Upper lobe of left lung (tissue), 6 donors: ENCODE measurements at places on chromosomes 1 and 21. TPM values are rescaled to one million over a fixed set of nuclear protein-coding genes. Genes with fewer than 3 reads are reported as not detected.

The RGS5 gene
- total RNA-seq, result 46.1 TPM

The OR2T33 gene
- total RNA-seq, result 3.3 TPM

DNA sequence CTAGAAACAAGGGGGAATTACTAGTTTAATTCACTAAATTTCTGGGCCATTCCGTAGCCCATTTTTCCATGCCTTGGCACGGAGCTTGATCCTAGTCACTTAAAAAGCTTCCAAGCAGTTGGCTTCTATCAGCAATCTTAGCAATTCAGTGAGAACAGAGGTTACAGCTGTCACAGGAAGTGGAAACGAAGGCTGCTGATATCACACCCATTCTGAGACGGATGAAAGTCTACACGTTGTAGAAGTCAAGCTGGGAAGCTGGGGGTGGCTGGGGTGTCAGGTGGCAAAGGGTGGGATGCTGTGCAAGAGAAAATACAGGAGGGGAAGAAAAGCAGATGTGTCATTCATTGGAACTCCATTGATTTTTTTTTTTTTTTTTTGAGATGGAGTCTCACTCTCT lies 11.8 kb upstream of the STMN1 start:
- no peak for DNase-seq
- H3K4me1 ChIP-seq, result peaks cover 7% of the 10 kb centered on the region
- H3K27ac ChIP-seq, result no peak overlapping the region
- H3K4me3 ChIP-seq, result no peak overlapping the region
- H3K36me3 ChIP-seq, result no peaks in the 10 kb centered on the region

DNA sequence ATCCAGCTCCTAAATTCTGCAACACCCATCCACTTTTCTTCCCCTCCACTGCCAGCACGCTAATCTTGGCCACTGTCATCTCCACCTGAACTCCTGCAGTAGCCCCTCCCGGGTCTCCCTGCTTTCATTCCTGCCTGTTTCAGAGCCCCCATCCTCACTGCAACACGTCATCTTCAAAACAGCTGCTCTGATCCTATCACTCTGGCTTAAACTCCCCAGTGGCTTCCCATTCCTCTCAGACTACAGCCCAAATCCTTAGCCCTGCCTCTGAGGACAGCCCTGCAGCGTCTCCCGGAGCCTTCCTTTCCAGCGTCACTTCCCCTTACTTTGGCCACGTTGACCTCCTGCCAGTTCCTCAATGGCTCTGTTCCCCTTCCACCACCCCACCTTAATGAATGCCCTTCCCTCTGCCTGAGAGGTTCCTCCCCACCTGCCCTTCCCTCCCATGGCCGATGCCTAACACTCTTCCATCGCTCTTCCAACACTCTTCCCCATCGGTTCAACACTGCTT lies 22.9 kb upstream of the IFNAR2 start:
- peak; percentile 66 for DNase-seq
- H3K36me3 ChIP-seq, result no peaks in the 10 kb centered on the region
- no peak overlapping the region for H3K4me3 ChIP-seq
- H3K27ac ChIP-seq, result no peak overlapping the region

GRCh38 chr1:225152061-225152460 lies 222.6 kb downstream of the DNAH14 start:
- no peak overlapping the region for H3K27ac ChIP-seq
- no peak for DNase-seq
- no peaks in the 10 kb centered on the region for H3K27me3 ChIP-seq
- no peak overlapping the region for H3K4me3 ChIP-seq

- H3K27me3 ChIP-seq, result no peaks in the 10 kb centered on the region
- no peaks in the 10 kb centered on the region for H3K36me3 ChIP-seq
- H3K4me3 ChIP-seq, result no peak overlapping the region
- no peak for DNase-seq
- H3K27ac ChIP-seq, result no peak overlapping the region
- no peaks in the 10 kb centered on the region for H3K4me1 ChIP-seq
Measured at GRCh38 chr1:233656687-233657086, 42.8 kb downstream of the KCNK1 start.

GRCh38 chr1:182600036-182600713 lies 4.0 kb downstream of the RGS16 start:
- H3K27ac ChIP-seq, result no peak overlapping the region

DNA sequence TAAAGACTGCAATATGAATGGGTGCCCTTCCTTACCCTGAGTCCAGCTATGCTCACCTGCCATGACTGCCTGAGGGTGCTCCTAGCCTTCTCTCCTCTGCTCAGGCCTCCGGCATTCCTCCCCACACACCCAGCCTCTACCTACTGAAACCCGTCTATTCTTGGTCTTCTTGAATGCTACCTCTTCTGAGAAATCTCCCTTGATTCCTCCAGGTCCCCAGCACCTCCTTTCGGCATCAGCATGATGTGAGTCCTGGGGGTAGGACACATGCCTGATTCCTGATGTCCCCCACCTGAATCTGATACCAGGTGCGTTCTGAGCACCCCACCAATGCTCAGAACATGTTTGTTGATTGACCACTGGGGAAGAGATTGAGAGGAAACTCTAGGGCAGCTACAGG lies 8.6 kb downstream of the LDLRAD1 start:
- H3K27ac ChIP-seq, result no peak overlapping the region
- H3K4me3 ChIP-seq, result no peak overlapping the region
- H3K27me3 ChIP-seq, result no peaks in the 10 kb centered on the region
- no peaks in the 10 kb centered on the region for H3K36me3 ChIP-seq
- no peaks in the 10 kb centered on the region for H3K4me1 ChIP-seq
- no peak for DNase-seq

GRCh38 chr1:19656780-19657466 lies 7.8 kb upstream of the HTR6 start:
- H3K36me3 ChIP-seq, result no peaks in the 10 kb centered on the region
- H3K27ac ChIP-seq, result no peak overlapping the region
- H3K27me3 ChIP-seq, result no peaks in the 10 kb centered on the region
- H3K4me3 ChIP-seq, result no peak overlapping the region
- no peak for DNase-seq
